Cortex of kidney (tissue), 1 donor: ENCODE measurements at places on chromosomes 5 and 9.

GRCh38 chr5:137264041-137264440 lies 235.1 kb downstream of the SPOCK1 start:
- no peak for DNase-seq

DNA sequence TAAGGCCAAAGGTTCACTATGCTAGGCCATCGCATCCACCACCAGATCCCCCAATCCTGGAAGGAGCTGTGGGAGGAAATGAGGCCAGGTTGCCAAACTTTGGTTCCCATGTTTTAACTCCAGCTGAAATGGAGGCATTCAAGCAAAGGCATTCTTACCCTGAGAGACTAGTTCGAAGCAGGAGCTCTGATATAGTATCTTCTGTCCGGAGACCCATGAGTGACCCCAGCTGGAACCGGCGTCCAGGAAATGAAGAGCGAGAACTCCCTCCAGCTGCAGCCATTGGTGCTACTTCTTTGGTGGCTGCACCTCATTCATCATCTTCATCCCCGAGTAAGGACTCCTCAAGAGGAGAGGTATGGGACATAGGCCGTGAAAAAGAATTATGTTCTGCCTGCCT lies 75.6 kb downstream of the GAPVD1 start:
- no peak for DNase-seq

DNA sequence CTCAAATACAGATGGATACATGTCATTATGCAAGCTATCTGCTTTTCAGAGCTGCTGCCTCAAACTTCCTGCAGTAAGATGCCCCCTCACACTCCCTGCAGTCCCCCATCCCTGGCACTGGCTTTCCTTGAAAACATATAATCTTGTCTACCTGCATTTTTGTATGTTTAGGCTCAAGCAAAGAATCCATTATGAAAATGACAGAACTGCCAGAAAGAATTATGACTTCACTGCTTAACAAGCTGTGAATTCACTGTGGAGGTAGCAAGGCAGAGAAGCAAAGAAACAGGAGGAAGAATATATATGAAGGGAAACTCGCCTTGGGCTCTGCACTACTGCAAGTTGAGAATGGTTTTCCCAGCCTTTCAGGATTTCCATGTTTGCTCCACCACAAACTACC lies 39.4 kb upstream of the PPP2R2B start:
- DNase-seq, result no peak

DNA sequence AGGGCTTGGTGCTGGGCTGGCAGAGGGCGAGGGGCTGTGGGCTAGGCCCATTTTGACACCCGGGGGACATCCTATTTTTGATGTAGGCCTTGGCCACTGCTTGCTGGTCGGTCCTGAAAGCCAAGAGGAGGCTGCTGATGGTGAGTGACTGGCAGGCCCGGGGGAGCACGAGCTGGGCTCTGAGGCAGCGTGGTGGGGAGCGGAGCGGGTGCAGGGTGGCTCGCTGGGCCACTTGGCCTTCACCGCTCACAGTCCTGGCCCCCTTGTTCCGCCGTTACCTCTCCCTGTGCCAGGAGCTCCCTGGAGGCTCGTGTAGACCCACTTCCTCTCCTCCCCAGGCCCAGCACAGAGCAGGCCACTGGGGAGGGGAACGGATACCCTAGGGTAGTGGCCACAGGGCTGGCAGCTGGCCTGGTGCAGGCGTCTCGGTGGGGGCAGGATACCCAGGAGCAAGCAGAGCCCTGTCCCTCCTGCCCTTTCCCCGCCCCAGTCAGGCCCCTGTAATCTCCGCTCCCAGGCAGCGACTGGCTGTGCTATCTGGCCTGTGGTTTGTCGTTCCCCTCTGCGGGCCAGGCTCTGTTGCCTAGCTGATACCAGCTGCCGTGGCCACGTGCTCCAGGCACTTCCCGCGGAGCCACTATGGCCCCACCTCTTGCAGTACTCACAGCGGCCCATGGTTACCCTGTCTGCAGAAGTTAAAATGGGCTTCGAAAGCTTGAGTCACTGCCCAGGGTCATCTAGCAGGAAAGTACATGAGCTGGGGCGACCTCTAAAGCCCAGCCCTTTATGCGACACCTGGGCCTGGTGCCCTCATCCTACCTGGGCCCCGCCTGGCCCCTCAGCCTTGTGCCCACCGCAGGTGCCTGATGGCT lies 11.7 kb upstream of the DOLPP1 start:
- no peak for DNase-seq

- no peak for DNase-seq
These were observed 512.7 kb downstream of the SLCO4C1 start for GRCh38 chr5:101783241-101784013.
